Pericardium fibroblast (primary cell): ENCODE measurements at places on chromosomes 4 and X. TPM values are rescaled to one million over a fixed set of nuclear protein-coding genes. Genes with fewer than 3 reads are reported as not detected.

Gene USP27X
- 0.58 and 2.8 TPM in 2 replicates for total RNA-seq

Gene MAGEA2
- not detected in 2 replicates for total RNA-seq

Gene MEPE
- total RNA-seq: not detected in 2 replicates

Gene RASGEF1B
- total RNA-seq: 1.1 TPM in 1 of 2 replicates, not detected in the other

Gene PRR32
- not detected in 2 replicates for total RNA-seq

Gene SHROOM4
- 1.4 and 3.1 TPM in 2 replicates for total RNA-seq

Gene FOXO4
- 2.7 and 4.1 TPM in 2 replicates for total RNA-seq

Gene BEND2
- total RNA-seq: not detected in 2 replicates

Gene RPL10
- 9,658 and 12,949 TPM in 2 replicates for total RNA-seq

Gene CCDC120
- 1.1 and 1.5 TPM in 2 replicates for total RNA-seq

Gene CABS1
- not detected in 2 replicates for total RNA-seq

Gene ZMYM3
- 16.3 and 19.0 TPM in 2 replicates for total RNA-seq

Gene FABP2
- not detected in 2 replicates for total RNA-seq

Gene IQCM
- total RNA-seq: not detected in 2 replicates

Gene CSN2
- total RNA-seq: not detected in 2 replicates

Gene ZNF157
- not detected in 2 replicates for total RNA-seq

Gene TLL1
- under 0.01 and 0.12 TPM in 2 replicates for total RNA-seq

Gene HMX1
- not detected in 2 replicates for total RNA-seq

Gene CTAG1B
- total RNA-seq: not detected in 2 replicates

Gene TMEM150C
- 0.09 and 0.23 TPM in 2 replicates for total RNA-seq

Gene FGG
- not detected in 2 replicates for total RNA-seq

Gene PCYT1B
- total RNA-seq: 0.09 and 1.1 TPM in 2 replicates

Gene IL3RA
- not detected in 2 replicates for total RNA-seq

Gene BEX5
- not detected in 2 replicates for total RNA-seq

Gene RXFP1
- 0.12 and 0.17 TPM in 2 replicates for total RNA-seq

Gene TEX13D
- not detected in 2 replicates for total RNA-seq

Gene TMEM156
- total RNA-seq: 0.35 TPM in 1 of 2 replicates, not detected in the other

Gene NSG1
- total RNA-seq: 1.8 and 33.4 TPM in 2 replicates

Gene SULT1B1
- total RNA-seq: 1.6 and 2.0 TPM in 2 replicates

Gene CTPS2
- 5.3 and 7.3 TPM in 2 replicates for total RNA-seq

Gene ABCG2
- total RNA-seq: under 0.01 and 0.23 TPM in 2 replicates

Gene TXK
- total RNA-seq: not detected in 2 replicates

Gene CNGA1
- not detected in 2 replicates for total RNA-seq

Gene BGN
- 135 and 164 TPM in 2 replicates for total RNA-seq
